ENCODE measurements at places on chromosomes 2 and 18.

DNA sequence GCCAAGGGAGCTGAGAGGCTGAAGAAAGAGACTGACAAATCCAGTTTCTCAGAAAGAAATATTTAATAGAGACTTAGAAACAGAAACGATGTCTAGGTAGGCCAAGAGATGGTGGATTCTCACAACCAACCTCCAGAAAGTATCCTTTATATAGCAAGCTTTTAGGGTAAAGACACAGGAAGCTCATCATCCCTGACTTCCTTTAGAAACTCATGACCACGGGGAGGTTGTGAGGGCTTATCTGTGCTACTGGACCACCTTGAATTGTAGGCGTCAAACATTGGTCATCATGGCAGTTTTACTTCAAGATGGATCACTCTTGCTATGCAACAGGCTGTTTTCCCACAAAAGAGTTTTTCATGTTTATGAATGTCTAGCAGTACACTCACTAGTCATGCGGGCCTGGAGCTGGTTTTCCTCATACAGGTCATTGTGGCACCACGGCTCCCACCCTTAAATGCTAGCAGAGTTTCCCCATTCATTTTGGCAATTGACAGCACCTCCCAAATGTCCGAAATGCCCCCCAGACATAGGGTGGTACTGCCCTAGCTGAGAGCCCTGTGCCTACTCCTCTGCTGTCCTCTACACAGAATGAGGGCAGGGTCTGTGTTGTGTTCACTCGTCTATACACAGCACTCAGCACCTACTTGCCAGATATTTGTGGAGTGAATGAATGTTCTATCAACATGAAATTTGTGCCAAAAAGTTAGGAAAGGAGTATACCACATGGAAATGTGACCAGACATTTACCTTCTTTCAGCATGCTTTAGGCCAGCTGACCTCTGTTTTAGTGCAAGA lies 89.0 kb downstream of the TMEM247 start:
- DNase-seq = no peak

GRCh38 chr18:48053881-48054816 lies 123.7 kb upstream of the SMAD2 start:
- no peak for DNase-seq

- no peak for DNase-seq
Observed at GRCh38 chr2:97646977-97647376, 1.1 kb downstream of the COX5B start.

- DNase-seq = no peak
Observed at GRCh38 chr18:12998332-12999060, 7.3 kb downstream of the CEP192 start.

GRCh38 chr18:8978394-8978793 lies 124.1 kb upstream of the NDUFV2 start:
- peak; percentile 21 for DNase-seq

DNA sequence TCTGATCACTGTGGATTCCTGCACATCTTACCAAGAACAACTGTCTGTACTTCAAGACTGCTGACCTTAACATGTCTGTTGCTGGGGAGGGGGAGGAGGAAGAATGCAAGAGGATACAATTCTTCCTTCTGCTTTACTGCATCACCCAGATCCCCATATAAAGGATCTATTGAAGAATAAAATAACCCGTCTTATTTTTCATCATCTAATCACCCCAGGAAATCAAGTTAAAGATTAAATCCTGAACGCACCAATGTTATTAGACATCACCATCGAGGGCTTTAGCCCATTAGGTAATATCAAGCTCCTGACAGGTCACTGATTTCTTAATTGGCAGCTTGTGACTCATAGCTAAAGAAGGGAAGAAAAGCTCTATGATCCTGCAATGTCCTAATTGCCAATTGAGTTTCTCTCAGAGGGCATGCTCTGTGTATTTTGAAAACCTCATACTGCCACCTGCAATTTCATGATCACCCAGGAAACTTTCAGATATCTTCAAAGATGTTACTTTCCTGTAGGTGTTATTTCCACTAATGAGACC lies 75.4 kb upstream of the KCNE4 start:
- no peak for DNase-seq

GRCh38 chr2:216643986-216644659 lies 10.9 kb downstream of the IGFBP2 start:
- DNase-seq = no peak

- DNase-seq = peak; percentile 29
Observed at GRCh38 chr2:133977405-133977804, 276.5 kb upstream of the MGAT5 start.

GRCh38 chr2:142100139-142100873 lies 30.5 kb downstream of the LRP1B start:
- DNase-seq = no peak

DNA sequence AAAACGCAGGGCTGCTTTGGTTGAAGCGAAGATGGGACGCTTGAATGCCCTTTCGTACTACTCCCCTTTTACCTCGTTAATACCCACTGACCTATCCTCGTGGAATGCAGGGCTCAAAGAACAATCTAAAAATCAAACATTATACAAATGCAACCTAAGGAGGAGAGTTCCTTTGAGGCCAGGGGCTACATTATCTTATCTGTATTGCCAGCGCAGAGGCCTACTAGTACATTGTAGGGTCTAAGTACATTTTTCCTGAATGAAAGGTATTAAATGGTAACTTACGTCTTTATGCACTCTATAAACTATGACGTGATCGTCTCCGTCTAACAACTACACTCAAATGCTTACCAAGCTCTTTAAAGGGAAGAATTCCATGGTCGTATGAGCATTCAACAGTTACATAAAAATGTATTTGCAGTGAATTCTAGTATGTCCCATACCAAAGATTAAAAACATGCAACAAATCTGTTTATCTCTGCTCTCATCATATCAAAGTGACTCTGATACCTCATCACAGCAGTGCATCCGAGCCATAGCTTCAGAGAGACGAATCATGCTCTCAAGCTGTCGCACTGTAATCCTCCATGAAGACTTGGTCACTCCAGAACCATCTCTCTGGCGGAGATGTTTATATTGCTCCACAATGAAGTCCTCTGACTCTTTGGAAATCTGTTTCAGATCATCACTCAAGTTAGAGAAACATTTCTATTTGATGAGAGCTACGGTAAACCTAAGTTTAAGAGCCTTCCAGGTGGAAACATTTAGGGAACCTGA lies 14.1 kb upstream of the LCT start:
- no peak for DNase-seq

DNA sequence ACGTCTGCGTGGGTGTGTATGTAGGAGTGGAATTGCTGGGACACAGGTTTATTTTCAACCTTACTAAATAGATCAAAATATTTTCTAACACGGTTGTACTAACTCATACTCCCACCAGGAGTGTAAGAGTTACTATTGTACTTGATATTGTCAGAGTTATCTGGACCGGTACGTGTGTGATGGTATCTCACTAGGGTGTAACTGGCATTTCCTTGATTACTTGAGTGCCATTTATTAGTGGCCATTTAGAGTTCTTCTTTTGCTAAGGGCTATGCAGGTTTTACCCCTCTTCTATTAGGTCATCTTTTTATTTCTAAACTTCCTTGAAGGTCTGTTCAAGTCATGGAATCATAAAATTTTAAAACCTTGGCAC lies 33.5 kb downstream of the CENPO start:
- DNase-seq = no peak

DNA sequence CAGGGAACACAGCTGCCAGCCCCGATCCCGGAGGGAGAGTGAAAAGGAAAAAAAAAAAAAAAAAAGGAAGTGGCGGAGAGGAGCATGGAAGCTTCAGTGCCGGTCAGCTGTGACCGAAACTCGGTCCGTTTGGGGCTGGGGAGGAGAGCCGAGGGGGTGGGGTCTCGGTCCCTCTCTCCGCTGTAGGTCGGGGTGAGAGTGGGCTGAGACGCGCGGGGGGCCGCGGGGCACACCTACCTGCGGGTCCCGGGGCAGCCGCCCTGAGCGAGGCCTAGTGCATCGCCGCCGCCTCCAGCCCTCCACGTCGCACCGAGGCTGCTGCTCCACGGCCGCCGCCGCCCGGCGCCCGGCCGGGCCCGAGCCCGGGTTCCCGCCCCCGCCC lies 536 bp downstream of the VPS54 start:
- peak; percentile 68 for DNase-seq

DNA sequence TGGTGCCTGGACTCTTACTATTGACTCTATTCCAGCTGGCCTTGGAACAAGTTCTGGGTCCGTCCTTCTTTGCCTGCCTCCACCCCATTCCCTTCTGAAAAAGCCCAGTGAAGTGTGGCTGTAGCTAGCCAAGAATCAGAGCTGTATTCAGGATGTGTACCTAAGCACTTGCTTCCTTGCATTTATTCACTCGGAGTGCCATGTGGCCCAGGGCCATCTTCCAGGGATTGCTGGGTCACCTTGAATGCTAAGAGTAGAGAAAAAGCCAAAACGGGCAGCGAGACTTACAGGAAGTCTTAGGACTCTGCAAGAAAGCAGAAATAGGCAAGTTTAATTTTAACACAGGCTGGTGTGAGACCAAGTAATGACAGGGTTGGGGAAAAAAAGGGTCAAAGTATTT lies 4.1 kb downstream of the ITGA6 start:
- no peak for DNase-seq

GRCh38 chr2:232103140-232103737 lies 141.7 kb downstream of the DIS3L2 start:
- DNase-seq = no peak

DNA sequence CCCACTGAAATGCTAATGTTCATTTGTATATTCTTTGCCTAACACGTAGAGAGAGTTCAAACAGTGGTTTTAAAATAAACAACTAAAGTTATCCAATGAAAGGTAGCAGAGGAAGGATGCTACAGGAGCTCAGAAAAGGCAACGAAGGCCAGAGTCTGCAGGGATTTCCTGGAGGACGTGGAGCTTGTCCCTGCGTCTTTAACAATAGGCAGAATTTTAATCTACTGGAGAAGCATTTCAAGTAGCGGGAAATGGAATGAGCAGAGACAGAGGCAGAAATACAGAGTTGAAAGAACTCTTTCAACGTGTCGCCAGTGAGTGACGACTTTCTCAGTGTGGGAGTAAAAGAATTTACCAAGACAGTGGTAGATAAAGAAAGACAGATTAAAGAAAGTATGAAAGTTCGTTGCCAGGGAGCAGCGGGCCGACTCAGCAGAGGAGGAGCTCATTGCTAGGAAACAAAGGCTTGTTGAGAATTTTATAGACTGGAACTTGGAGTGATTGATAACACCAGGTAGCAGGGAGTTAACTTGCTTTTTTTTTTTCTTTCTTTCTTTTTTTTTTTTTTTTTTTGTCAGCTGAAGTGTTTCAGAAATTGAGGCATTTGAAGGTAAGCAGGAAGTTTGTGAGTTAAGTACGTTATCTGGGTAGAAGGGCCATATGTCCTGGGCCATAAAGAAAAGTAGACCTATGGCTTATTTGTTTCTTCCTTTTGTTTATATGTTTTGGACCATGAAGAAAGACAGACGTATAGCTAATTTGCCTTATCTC lies 625 bp upstream of the NBAS start:
- peak; percentile 77 for DNase-seq

DNA sequence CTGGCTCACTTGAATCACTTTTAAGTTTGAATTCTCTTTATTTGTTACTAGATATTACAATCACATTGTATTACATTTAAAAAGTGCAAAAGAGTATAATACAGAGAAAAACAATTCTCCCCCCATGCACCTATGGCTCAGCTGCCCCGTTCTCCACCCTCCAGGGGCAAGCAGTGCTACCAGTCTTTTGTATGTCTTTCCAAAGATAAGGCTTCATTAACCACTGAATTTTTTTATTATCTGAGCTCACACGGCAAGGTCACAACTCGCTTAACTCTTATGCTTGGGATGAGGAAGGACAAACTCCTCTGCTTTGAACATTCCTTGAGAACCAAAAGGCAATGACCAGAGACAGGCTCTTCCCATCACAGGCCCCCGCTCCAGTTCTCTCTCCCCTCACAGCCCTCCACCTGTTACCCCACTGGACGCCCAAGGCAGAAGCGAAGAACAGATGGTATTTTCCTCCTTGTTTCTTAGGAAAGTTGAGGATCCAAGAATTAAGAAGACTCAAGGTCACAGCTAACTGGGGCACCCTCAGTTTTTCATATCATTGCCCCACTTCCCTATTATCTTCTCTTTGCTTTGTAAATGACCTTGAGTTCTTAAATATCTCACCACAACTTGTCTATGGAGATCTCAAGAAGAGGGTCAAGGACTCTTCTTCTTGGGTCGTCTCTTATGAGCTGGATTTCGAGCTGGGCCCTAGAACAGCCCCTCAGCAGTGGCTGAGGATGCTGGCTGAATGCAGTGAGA lies 30.1 kb downstream of the SH2D6 start:
- DNase-seq = no peak

DNA sequence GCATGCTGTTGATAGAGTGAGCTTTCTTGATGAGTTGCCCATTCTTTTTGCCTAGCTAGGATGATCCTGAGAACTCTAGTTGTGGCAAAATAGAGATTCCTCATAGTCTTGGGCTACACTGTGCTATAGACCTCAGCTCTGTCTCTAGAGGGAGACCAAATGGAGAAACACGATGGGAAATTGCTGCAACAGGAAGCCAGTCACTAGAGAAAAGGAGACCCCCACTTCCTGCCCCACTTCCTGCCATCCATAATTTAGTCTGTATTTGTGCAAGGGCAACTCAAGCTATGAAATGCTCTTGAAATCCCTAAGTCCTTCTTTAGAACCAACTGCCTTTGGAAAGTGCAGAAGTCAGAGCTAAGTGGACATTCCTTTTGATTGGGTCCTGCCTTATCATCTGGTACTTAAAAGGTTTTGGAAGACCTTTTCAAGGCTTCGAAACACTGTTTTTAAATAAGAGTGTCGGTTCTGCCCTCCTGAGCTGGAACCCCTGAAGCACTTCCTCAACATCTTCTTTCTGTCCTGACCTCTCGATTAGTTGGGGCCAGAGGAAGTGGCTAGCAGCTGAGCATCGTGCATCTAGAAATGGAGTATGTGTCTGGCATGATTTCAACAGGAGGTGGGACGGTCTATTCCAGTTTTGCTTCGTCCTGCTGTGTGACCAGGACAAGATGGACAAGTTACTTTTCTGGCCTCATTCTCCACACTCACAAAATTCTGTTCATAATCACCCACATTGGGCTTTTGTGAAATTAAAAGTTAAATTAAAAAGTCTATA lies 8.6 kb upstream of the KCNE4 start:
- DNase-seq = no peak

DNA sequence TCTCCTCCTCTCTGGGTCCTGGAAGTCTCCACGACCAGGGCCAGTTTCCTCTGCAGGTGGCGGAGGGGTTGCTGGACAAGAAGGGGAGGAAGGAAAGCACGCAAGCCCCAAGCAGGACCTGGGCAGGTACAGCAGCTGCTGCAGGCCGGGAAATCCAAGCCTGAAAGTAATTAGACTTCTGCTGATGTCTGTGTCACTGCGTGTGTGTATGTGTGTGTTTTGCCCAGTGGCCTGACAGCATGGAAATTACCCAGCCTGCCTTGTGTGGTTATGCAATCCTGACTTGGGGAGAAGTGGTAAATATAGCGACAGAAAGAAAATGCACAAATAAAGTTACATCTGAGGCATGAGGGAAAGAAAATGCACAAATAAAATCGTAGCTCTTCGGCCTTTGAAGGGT lies 121.8 kb upstream of the ZBTB14 start:
- DNase-seq = peak; percentile 6

GRCh38 chr18:28269750-28270149 lies 92.8 kb upstream of the CDH2 start:
- DNase-seq = no peak

- DNase-seq = no peak
Observed at GRCh38 chr2:215903203-215903602, 110.1 kb downstream of the MREG start.

- DNase-seq = no peak
Observed at GRCh38 chr2:119263656-119264055, 40.0 kb downstream of the STEAP3 start.
